ENCODE measurements at places on chromosomes 13 and 19.

DNA sequence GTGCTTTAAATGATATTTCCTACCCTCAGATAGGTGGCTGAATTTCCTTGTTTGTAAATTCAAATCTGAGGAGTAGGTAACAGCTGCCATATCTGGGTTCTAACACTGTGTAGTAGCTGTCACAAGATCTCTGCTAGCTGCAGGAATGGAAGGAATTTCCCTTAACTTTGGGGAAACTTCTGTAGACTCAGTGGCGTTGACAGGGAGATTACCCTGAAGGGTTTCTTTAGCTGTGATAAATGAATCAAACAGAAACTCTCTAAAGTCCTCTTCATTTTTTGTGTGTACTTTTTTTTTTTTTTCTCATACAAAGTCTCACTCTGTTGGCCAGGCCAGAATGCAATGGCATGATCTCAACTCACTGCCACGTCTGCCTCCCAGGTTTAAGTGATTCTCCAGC lies 5.3 kb upstream of the EPSTI1 start:
- no peak for DNase-seq

DNA sequence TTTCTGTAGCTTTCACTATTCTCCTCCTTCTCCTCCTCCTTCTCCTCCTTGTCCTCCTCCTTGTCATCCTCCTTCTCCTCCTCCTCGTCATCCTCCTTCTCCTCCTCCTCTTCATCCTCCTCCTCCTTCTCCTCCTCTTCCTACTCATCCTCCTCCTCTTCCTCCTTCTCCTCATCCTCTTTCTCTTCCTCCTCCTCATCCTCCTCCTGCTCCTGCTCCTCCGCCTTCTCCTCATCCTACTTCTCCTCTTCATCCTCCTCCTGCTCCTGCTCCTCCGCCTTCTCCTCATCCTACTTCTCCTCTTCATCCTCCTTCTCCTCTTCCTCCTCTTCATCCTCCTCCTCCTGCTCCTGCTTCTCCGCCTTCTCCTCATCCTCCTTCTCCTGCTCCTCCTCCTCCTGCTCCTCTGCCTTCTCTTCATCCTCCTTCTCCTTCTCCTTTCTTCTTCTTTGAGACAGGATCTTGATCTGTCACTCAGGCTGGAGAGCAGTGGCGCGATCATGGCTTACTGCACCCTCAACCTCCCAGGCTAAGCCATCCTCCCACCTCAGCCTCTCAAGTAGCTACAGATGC lies 36.3 kb downstream of the TRPM4 start:
- DNase-seq = no peak

- no peak for DNase-seq
Measured at GRCh38 chr19:51727349-51727880, 3.6 kb upstream of the HAS1 start.

GRCh38 chr13:99206873-99207272 lies 6.2 kb downstream of the UBAC2 start:
- no peak for DNase-seq

- no peak for DNase-seq
Measured at GRCh38 chr19:48433337-48433736, 12.4 kb upstream of the GRWD1 start.

- DNase-seq = no peak
Measured at GRCh38 chr13:113149711-113150549, 8.5 kb upstream of the PROZ start.

DNA sequence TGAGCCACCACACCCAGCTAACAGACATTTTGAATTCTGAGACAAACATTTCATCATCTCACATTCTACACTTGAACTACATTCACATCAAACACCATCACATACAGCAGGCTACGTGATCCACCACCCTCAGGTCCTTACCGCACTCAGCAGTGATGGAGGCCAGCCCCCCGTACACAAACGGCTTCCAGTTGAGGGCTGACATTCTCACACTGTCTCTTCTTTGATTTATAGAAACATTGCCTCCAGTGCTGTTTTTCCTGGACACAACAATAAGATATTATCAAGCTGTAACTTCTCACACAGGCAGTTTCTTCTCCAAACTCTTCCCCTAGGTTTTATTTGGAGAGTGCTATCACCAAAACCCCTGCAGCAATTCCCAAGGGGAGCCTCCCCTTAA lies 7.0 kb downstream of the SLC25A30 start:
- DNase-seq = no peak

DNA sequence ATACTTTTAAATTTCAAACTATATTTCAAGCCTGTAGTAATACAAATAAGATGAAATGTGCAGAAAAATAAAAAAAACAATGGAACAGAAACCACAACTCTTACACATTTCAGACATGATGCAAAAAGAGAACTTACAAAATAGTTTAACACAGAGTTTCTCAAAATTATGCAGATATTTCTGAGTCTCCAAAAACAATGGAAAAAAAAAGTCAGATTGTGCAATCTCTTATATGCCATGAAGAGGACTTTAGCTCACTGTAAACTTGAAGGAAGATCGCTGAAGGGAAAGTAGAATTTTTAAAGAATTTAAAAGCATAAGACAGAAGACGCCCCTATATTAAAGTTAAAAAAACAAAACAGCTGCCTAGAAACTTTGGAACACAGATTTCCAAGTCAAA lies 20.4 kb downstream of the ZNF708 start:
- DNase-seq = no peak

- no peak for DNase-seq
Measured at GRCh38 chr13:33884531-33885220, 66.7 kb downstream of the RFC3 start.

- DNase-seq = no peak
Measured at GRCh38 chr19:17946965-17947784, 14.4 kb downstream of the CCDC124 start.

DNA sequence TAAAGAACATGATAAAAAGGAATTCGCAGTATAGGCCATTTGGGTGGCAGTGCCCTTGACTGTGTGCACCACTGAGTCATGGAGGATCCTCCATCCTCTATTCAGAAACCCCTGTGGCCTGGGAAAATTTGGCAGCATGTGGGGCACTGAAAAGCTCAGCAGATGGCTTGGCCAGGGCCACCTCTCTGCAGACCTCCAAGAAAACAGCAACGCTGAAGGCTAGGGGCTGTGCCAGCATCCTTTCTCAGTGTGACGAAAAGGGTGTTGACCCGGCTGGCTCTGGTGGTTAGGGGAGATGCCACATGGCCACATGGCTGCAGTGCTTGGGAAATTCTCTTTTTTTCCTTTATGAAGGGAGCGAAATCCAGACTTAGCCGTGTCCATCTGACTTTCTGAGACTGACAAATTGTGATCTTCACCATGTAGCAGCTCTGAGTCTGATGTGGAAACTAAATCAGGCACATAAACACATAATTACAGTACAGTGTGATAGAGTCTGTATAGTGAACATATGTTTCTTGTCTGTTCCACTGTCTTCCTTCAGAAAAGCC lies 178.0 kb downstream of the KCTD12 start:
- no peak for DNase-seq

GRCh38 chr13:45362939-45363338 lies 22.0 kb upstream of the TPT1 start:
- no peak for DNase-seq

- no peak for DNase-seq
Measured at GRCh38 chr13:23637829-23638228, 67.6 kb downstream of the TNFRSF19 start.
